Mesothelial cell of epicardium (in vitro differentiated cells): ENCODE measurements at places on chromosomes 1 and 21. TPM values are rescaled to one million over a fixed set of nuclear protein-coding genes. Genes with fewer than 3 reads are reported as not detected.

DNA sequence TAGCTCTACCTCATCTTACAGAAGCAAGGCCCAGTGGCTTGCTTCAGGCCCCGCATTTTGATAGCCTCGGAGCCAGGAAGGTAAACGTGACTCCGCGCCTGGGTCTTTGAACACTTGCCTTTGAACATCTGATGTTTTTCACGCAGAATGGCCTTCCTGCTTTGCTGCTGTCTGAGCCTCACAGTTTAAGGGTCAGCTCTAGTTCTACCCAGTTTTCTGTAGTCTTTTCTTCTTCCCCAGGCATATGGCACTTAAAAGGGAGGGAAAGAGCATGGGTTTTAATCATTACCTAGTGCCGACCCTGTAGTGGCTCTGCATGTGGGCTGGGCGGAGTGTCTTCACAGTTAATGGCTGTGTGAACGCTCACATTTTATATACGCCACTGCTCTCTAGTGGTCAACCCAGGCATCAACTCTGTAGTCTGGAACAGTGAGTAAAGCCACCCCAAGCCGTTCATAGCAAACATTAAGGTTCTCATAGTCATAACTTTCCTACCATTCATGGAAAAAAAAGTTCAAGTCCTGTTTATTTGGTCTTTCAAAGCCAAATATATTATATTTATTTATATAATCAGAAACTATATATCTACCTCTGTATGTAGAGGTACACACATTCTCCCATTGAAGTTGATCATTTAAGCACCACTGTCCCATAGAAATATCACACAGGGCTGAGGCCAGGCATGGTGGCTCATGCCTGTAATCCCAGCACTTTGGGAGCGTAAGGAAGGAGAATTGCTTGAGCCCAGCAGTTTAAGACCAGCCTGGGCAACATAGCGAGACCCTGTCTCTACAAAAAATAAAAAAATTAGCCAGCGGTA, 78.1 kb downstream of the IER5 start:
- DNase-seq = peak; percentile 64

DNA sequence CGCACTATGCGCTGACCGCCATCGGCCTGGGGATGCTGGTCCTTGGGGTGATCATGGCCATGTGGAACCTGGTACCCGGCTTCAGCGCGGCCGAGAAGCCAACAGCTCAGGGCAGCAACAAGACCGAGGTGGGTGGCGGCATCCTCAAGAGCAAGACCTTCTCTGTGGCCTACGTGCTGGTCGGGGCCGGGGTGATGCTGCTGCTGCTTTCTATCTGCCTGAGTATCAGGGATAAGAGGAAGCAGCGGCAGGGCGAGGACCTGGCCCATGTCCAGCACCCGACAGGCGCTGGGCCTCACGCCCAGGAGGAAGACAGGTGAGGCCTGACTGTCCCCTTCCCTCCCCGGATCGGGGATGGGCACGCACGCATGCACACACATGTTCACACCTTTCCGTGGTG, 31.9 kb upstream of the FHAD1 start:
- no peak for DNase-seq

The RNU1-4 gene
- 3,774 to 3,945 TPM (median 3,937 TPM) in 3 replicates for total RNA-seq

The SPRR2F gene
- 54.4 to 65.0 TPM (median 56.6 TPM) in 3 replicates for total RNA-seq

GRCh38 chr1:8752921-8753713, 64.3 kb downstream of the RERE start:
- DNase-seq = no peak

- DNase-seq = no peak
These were observed 45.2 kb downstream of the GALNT2 start for GRCh38 chr1:230112131-230112701.

DNA sequence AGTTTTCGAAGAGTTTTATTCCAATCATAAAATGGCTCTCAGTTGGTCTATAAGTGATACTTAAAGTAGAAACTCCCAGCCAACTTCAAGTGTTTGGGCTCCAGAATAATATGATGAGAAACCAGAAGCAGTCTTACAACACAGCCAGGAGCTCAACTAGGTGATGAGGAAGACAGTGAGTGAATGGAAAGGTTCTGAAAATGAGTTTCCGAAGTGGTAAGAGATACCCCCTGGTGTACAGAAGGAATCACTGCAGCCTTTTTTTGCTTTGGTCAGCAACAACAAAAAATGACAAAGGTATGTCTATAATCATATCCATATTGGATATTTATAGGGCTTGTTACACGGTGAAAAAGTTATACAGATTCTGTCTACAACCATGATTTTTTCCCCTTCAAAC, 16.5 kb downstream of the KRTAP19-1 start:
- DNase-seq = no peak

GRCh38 chr1:30520476-30520875, 202.9 kb downstream of the MATN1 start:
- DNase-seq = peak; percentile 7

The IFI6 gene
- 419 to 500 TPM (median 425 TPM) in 3 replicates for total RNA-seq

The NFASC gene
- 0.35 to 0.72 TPM (median 0.72 TPM) in 3 replicates for total RNA-seq

DNA sequence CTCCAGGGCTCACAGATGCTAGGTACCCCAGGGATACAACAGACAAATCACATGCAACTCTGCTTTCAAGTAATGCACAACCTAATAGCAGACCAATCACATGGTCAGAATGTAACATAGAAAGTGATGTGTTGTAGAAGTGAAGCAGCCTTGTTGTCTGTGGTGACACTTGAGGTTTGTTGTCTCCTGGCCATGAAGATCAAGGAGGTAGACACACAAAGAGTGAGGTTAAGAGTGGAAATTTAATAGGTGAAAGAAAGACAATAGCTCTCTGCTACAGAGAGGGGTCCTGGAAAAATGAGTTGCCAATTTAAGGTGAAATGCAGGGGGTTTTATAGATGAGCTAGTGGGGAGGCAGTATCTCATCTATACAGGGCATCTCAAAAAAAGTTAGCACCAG, 2.5 kb upstream of the TMEM9 start:
- DNase-seq = no peak

GRCh38 chr1:153928791-153929341, 6.1 kb upstream of the GATAD2B start:
- DNase-seq = no peak

DNA sequence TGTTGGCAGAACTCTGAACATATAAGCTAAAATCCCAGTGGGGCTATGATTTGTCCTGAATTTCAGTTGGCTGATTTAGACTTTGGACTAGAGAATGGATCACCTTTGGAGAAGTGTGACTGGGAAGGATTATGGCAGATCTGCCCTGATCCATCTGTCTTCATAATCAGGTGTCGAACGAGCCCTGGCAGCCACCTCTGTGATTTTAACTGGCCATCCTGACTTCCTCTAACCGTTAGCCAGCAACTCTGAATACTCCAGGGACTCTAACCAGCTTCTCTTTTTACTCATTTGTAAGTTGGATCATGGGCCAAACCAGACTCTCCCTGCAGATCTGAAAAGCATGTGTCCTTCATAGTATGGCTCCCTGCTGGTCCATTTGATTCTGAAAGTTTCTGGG, 32.0 kb downstream of the ACTN2 start:
- no peak for DNase-seq

- no peak for DNase-seq
These were observed 258.1 kb downstream of the HHAT start for GRCh38 chr1:210586771-210587170.

GRCh38 chr1:229363723-229364122, 20.9 kb upstream of the CCSAP start:
- DNase-seq = no peak

The APOBEC4 gene
- total RNA-seq = not detected in 3 replicates

The COL18A1 gene
- 302 to 315 TPM (median 305 TPM) in 3 replicates for total RNA-seq

DNA sequence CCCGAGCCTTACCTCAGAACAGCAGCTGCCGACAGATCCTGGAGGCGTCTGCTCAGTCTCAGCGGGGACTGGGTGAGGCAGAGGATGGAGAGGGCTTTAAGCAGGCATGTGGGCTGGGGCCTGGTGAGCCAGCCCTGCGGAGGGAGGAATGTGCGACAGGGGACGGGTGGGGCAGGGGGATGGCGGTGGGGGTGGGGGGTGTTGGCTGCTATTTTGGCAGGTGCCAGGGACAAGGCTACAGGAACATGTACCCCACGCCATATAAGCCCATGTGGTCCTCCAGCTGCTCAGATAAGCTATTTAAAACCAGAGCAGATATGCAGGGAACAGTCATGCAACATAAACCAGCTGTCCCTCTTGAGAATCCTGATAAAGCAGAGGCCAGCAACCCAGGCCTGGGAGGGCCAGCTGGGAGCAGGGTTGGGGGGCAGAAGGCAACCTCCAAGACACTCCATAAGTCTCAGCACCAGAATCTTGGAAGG, at the start of gene TNNT2:
Gene TNNT2, minus strand, starts transcription at position 70 of the 482 bp plus-strand sequence. CDS start 4,426 bp downstream, outside the sequence.
- DNase-seq = no peak

The CACYBP gene
- total RNA-seq = 58.8 to 70.0 TPM (median 63.7 TPM) in 3 replicates

The JAM2 gene
- 4.1 to 4.8 TPM (median 4.2 TPM) in 3 replicates for total RNA-seq

The WDR77 gene
- total RNA-seq = 29.1 to 32.6 TPM (median 32.6 TPM) in 3 replicates
